ENCODE measurements at places on chromosomes 7 and 10.

DNA sequence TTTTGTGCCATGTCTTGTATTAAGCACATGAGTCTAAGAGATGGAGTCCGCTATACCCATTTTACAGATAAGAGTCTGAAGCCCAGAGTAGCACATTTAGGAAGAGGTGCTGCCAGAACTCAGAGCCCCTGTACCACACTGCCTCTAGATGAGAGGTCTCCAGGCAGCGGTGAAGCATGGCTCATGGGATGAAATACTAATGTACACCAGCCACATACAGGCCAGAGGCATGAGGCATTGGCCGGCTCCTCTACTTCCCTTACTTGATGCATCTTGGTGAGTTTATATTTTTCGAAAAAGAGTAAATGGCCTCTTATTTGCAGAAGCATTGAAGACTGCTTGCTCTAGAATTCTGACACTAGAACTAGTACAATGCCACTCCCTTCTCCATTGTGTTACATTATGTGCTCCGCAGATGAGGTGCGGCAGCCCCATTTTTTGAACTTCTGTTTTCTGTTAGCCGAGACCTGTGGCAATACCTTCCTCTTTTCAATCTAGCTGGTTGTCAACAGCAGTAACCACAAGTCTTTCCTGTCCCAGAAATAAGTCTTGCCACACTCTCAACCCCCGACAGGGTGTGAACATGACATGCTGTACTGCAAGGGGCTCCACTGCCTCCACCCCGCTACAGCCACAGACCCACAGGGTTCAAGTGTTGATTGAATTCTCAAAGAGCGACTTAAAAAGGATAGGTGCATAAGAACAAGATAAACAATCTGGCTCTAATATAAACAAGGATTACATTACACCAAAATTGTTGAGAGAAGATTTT is 145.3 kb downstream of the CELF2 start:
- DNase-seq = peak; percentile 90

DNA sequence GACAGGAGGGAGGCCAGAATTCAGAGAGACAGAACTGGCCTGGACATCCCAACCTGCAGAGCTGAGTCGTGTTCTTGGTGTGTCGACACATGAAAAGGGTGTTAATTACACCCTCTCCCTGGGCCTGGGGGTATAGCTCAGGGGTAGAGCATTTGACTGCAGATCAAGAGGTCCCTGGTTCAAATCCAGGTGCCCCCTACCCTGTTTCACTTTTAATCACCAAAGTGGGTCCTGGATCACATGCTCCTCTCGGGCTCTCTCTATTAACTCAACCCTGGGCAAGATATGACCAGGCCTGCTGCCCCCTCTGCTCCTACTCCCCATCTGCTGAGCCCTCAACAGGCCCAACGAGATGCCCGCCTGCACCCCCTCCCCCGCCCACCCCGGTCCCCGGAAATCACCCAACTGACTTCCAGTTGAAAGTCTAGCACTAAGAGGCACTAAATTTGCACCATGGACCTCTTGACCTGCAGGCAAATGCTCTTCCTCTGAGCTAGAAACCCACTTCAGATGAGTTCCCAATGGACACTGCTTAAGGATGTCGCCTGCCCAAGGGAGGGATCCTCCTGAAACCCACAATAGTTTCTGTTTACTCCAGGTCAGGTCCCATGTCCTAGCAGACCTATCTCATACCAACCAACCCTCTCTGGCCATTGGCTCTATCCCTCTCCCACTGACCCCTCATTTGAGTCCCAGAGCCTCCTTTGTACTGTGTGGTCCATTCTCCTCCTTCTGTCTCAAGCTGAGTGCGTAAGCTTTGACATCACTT is 137.6 kb downstream of the ZNF467 start:
- DNase-seq = no peak

- DNase-seq = no peak
Observed at GRCh38 chr10:61629576-61629975, 33.2 kb upstream of the CABCOCO1 start.

- DNase-seq = no peak
Observed at GRCh38 chr7:116265881-116266280, 55.5 kb downstream of the TES start.

DNA sequence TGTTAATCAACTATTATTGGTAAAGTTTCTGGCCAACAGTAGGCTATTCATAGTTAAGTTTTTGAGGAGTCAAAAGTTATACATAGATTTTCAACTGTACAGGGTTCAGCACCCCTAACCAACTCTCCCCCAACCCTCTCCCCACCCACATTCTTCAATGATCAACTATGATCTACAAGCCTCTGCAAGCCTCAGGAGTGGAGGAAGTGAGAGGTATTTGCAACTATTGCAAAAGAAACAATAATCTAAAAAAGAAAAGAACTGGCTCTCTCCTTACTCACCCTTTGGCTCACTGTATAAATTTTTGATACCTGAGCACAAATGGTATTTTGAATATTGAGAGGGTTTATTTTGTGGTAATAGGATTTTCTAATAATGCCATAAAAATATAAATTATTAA is 179.8 kb downstream of the IPMK start:
- DNase-seq = no peak

DNA sequence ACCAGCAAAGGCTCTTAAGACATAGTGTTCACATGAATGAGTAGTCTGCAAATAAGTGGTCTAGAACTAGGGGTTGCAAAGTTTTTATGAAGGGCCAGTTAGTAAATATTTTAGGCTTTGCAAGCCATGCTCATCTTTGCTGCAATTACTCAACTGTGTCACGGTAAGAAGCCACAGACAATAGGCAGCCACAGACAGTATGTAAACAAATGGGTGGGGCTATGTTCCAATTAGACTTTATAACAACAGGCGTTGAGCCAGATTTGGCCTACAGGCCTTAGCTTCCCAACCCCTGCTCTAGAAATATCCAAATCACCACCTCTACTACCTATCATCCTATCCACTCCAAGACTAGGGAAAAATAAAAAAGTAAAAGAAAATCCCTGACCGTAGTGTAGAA is 9.2 kb downstream of the IKZF5 start:
- peak; percentile 29 for DNase-seq

DNA sequence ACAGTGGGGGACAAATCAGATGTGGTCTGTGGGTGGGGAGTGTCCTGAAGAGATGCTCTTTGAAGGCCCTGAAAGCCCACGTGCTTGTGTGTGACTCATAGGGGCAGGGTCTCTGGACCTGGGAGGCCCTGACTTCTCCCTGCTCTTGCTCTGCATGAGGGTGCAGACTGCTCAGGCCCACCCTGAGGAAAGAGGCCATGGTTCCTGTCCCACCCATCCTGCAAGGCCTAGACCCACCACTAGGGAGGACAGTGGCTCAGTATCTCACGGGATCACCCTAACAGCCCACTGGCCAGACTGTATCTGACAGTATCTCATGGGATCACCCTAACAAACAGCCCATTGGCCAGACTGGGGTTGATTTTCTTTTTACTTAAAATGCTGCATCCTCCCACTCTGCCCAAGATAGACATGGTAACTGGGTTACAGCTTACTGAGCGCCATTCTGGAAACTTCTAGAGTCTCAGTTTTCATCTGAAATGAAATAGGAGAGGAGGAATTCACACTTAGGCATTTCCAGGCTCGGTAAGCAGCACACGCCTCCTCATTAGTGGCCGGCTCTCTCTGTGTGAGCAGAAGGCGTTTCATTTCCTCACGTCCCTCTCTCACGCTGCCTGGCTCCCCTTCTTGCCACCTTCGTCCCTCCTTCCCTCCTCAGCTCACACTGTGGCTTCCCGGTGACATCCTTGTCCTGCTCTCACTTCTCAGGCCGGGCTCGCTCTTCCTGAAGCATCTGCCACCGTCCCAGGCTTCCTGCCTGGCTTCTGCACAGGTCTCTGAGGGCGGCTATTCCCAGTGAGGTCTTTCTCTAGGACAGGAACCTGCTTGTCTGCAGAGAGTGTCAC is 242.6 kb downstream of the GLRX3 start:
- no peak for DNase-seq

- no peak for DNase-seq
Observed at GRCh38 chr7:69537691-69538090, 60.6 kb upstream of the AUTS2 start.

GRCh38 chr7:128030654-128031611 is at the start of gene LRRC4:
Gene LRRC4, minus strand, starts transcription at chr7:128031437. Its CDS starts 797 bp downstream, at chr7:128030640.
- peak; percentile 69 for DNase-seq

- peak; percentile 44 for DNase-seq
Observed at GRCh38 chr7:137934941-137935883, 66.7 kb downstream of the CREB3L2 start.

DNA sequence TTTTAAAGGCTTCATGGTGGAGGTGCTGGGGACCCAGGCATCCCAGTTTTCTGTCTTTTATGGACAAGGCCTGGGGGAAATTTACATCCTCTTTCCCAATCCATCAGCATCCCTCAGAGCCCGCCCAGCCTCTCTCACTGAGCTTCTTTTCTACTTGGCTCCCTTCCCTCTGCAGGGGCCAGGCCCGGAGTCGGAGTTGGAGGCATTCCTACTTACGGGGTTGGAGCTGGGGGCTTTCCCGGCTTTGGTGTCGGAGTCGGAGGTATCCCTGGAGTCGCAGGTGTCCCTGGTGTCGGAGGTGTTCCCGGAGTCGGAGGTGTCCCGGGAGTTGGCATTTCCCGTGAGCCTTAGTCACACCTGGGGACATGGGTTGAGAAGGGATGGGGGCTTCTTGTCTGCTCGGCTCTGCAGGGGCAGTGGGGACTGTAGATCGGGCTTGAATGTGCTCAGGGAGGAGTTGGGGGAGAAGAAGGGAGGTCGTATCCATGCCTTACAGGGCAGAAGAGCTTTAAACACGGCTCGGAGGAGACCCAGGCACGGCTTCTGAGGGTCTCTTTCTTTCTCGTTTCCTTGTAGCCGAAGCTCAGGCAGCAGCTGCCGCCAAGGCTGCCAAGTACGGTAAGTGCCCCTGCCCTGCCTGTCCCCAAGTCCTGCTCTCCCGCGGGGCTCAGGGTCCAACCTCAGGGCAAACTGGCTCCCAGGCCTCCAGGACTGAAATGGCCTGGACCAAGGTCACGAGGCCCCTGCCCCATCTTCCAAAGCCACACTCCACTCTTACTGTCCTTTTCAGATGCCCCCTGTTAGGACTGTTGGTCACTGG is 27.3 kb upstream of the LIMK1 start:
- no peak for DNase-seq

DNA sequence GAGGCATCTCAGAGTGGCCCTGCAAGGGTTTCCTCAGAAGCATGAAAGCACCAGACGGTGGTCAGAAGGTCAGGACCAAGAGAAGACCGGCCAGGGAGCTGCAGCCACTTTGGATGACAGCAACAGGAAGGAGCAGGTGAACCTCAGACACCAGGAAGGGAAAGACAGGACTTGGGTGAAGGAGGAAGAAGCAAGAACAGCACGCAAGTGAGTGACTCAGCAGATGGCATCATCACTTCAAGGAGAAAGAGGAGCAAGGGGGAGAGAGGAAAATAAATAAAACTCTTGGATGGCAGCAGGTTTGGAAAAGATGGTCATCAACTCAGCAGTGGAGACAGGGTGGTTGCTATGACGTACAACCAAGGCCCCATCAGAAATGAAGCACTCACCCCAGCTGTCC is 31.6 kb downstream of the NCAPG2 start:
- no peak for DNase-seq

- peak; percentile 29 for DNase-seq
Observed at GRCh38 chr7:127766831-127767459, 115.0 kb downstream of the SND1 start.

GRCh38 chr10:87615856-87616255 is 43.8 kb upstream of the PAPSS2 start:
- DNase-seq = peak; percentile 32

DNA sequence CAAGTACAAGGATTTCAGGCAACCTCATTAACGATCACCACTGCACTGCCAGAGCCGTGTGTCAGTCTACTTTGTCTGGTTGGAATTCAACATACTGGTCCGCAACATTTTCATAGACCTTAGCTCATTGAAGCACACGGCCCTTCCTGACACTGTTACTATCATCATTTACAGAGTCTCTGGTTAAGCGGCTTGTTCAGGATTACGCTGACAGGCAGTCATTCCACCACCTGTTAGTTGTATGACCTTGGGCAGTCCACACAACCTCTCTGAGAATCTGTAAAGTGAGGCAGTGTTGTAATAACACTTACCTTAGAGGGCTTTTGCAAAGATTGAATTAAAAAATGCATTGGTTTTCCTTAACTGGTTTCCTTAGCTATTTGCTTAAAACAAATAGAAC is 112.6 kb downstream of the AOAH start:
- DNase-seq = no peak

DNA sequence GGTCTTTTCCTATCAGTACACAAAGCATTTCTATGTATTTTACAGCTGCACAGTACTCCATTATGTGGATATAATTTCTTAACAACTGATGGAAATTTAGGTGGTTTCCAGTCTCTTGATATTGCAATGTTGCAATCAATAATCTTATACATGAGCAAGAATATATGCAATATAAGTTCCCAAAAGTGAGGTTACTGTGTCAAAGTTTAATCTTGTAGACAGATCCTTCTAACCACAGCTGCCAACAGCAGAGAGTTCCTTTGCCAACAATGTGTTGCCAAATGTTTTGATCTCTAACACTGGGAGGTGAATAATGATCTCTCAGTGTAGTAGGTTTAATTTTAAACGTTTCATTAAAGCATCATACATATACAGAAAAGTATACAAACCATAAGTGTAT is 54.5 kb downstream of the CUL2 start:
- peak; percentile 51 for DNase-seq

DNA sequence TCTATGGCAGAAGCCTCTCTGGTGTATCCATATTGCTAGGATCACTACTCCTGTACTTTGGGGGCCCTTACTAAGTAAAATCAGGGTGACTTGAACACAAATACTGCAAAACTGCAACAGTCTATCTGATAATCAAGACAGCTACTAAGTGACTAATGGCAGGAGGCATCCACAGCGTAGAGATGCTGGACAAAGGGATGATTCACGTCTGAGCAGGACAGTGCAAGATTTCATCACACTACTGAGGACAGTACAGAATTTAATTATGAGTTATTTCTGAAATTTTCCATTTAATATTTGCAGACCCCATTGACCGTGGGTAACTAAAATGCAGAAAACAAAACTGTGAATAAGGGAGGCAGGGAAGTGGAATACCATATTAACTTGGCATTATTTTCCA is 10.4 kb downstream of the CUL2 start:
- DNase-seq = no peak

- no peak for DNase-seq
Observed at GRCh38 chr7:17300012-17300411, 1.6 kb downstream of the AHR start.
